ENCODE measurements at places on chromosomes 3 and 15.

DNA sequence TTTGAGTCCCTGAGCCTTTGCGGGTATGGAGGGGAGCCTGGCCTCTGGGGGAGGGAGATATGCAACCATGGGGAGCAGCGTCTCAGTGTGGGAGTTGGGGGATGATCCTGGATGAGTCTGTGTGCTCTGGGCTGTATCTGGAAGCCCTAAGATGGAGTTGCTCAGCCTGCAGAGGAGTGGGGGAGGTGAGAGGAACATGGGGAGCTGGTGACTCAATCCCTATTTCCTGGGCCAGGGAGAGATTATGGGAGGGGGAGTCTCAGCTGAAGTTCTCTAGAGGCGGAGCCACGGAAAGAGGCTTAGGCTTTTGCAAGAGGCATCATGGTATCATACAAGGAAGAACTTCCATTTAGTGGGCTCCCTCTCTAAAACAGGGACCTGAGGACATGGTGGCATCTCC is 59.5 kb upstream of the TMEM115 start:
- no peak for DNase-seq

- DNase-seq, result peak; percentile 90
Measured at GRCh38 chr3:50568947-50569749, at the start of gene HEMK1. Gene HEMK1 (plus strand): TSS chr3:50569522. CDS start chr3:50571105, 1,583 bp downstream.

DNA sequence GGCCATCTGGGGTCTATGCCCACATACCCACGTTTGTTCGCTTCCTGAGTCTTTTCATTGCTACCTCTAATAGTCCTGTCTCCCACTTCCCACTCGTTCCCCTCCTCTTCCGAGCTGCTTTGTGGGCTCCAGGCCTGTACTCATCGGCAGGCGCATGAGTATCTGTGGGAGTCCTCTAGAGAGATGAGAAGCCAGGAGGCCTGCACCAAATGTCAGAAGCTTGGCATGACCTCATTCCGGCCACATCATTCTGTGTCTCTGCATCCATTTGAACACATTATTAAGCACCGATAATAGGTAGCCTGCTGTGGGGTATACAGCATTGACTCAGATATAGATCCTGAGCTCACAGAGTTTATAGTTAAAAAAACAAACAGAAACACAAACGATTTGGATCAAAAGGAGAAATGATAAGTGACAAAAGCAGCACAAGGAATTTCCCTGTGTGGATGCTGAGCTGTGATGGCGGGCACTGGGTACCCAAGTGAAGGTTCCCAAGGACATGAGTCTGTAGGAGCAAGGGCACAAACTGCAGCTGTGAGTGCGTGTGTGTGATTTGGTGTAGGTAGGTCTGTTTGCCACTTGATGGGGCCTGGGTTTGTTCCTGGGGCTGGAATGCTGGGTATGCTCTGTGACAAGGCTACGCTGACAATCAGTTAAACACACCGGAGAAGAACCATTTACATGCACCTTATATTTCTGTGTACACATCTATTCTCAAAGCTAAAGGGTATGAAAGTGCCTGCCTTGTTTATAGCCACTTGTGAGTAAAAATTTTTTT is 35.9 kb downstream of the NR1I2 start:
- no peak for DNase-seq

DNA sequence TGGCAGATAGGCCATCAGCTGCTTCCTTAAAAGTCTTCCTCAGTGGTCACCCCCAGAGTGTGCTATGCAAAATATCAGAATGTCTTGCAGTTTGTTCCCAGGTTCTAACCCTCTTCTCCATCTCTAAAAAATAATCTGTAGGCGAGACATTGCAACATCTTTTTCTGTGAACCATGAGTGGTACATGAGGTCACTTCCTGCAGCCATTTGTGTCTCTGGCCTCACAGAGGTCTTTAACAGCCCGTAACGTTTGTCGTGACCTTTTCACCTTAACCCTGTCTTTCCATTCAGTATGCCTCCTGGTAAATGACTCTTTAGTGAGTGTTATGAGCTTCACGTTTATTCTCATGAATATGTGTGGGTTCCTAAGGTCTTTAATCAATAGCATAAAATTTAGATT is 145.4 kb downstream of the KLHL25 start:
- DNase-seq, result peak; percentile 78

- no peak for DNase-seq
Measured at GRCh38 chr15:39320886-39321285, 260.0 kb upstream of the THBS1 start.

DNA sequence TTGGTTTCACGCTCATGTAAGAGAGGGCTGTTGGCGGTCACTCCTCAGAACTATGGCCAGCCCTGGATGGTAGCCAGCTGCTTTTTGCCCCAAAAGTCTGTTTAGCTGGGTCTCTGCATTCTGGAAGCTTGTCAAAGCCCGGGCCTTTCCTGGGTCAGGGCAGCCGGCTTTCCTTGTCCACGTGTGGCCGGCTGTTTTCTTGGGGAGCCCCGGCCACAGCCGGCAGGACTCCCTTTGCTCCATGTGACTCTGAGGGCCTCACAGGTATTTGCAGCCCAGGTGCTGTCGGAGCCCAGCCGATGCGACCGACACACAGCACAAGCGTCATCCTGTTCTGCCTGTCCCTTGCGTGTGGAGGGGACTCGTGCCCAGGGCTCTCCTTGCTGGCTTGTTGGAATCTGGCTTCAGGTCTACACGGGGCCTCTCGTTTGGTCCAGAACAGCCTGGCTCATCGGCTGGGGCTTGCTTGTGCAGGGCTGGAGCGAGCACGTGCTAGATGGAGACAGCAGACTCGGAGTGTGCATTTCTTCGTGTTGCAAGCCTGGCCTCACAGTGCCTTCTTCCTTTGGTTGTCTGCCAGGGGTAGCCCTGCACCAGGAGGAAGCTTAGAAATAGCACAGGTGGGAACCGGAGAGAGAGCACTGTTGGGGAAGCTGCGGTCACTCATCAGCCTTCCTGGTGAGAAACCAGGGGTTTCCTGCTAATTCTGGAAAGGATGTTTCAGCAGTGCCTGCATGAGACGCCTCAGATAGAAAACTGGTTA is 51.5 kb downstream of the PGPEP1L start:
- DNase-seq, result peak; percentile 83

DNA sequence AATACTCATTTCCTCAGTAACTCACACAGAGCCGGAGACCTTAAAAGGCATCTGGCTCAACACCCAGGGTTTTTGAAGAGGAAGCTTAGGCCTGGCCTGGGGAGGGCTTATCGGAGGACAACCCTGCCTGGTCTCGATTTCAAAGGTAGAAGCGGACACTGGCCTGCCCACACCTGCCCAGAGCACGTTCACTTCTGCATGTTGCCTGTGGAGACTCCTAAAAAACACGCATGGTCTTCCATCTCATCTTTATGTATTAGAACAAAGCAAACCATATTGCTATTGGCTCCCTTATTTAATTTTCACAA is 55.5 kb upstream of the FURIN start:
- DNase-seq, result no peak

DNA sequence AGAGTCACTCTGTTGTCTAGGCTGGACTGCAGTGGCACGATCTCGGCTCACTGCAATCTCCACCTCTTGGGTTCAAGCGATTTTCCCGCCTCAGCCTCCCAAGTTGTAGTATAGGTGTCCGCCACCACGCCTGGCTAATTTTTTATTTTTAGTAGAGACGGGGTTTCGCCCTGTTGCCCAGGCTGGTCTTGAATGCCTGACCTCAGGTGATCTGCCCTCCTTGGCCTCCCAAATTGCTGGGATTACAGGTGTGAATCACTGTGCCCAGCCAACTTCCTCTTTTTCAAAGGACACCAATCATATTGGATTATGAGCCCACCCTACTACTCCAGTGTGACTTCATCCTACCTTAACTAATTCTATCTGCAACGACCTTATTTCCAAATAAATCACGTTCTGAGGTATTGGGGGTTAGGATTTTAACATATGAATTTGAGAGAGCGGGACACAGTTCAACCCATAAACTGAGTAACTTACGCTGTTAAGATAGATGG is 3.2 kb downstream of the ISG20 start:
- DNase-seq, result no peak

DNA sequence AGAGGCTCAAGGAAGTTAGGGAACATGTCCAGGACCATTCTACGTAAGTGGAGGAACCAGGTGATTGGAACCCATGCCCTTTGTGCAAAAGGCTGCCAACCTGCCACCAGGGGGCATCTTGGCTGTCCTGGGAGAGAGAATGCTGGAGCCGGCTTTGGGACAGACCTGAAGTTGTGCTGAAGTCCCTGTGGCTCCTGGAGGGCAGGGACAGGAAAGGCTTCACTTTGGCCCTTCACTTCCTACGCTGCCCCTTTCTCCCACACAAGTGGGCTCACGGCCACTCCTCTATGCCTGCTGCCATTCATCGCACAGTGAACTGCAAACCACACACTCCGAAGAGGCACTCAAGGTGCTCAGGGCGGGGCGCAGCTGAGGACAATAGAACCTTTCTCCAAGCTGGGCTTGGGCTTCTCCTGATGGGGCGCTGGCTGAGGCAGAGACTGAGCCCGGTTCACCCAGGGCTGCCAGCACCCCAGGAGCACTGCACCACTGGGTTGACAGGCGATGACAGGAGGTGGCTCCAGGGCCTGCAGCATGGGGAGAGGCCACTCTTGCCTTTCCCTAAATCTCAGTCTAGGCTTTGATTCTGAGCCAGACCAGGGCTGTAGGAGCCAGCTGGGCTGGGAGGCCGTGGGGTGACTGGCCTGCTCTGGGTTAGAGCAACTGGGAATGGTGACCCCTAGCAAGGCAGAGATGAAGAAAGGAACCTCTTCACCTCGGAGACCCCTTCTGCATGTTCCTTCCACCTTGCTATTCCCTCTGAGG is 8.4 kb downstream of the SHF start:
- no peak for DNase-seq

DNA sequence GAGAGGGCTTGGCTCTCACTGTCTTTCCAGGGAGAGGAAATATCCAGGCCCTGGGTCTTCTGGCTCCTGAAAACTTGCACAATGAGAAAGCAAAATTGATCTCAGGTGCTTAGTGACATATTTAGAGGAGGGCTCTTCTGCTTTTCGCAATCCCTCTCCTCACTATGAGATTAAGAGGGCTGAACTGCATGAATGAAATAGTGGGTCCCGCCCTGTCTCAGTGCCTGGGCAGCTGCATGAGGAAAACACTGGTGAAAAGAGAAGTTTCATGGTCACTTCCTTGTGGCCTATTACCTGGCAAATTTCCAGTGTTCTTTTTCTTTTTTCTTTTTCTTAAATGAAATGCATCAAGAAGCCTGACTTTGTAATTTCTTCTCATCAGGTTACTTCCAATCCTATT is 73.5 kb downstream of the TRAK1 start:
- DNase-seq, result peak; percentile 78

- no peak for DNase-seq
Measured at GRCh38 chr3:86537171-86537570, 453.8 kb downstream of the VGLL3 start.

DNA sequence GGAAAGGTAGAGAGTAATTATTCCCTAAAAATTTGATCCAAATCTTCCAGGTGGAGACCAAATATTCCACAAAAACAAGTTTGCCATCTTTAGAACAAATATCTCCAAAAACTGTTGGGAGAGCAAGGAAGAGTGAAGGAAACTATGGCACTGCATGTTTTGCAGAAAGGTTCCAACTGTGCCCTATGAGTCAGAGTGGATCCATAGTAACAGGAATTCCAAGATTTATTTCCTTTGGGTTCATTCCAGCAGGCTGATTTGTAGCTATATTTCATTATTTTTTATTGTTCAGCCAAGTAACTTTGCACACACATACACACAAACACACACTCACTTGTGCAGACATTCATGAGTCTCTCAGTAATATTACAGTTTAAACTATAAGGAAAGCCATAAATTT is 459.7 kb upstream of the EPHA6 start:
- DNase-seq, result no peak

- DNase-seq, result peak; percentile 29
Measured at GRCh38 chr3:163476179-163476578, 1602.1 kb downstream of the SI start.

DNA sequence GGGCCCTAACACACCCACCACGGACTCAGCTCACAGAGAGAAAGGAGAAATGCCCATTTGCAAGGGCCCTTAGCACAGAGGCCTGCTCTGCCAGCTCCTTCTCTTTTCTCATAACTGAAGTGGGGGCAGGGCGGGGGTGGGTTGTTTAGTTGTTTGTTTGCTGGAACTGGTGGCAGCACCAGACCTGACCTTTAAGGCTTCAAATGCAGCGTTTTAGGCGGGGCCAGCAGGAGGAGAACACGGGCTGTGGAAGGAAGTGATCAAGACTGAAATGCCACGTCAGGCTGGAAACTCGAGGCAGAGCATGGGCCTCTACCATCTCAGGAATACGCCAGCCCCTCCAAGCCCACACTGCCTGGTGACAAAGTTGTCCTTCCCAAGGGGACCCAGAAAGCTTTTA is 9.3 kb downstream of the CACNA2D2 start:
- no peak for DNase-seq

GRCh38 chr15:64152507-64153387 is 1.2 kb downstream of the SNX22 start:
- no peak for DNase-seq

GRCh38 chr3:163785693-163786092 is 1292.6 kb downstream of the SI start:
- DNase-seq, result no peak

DNA sequence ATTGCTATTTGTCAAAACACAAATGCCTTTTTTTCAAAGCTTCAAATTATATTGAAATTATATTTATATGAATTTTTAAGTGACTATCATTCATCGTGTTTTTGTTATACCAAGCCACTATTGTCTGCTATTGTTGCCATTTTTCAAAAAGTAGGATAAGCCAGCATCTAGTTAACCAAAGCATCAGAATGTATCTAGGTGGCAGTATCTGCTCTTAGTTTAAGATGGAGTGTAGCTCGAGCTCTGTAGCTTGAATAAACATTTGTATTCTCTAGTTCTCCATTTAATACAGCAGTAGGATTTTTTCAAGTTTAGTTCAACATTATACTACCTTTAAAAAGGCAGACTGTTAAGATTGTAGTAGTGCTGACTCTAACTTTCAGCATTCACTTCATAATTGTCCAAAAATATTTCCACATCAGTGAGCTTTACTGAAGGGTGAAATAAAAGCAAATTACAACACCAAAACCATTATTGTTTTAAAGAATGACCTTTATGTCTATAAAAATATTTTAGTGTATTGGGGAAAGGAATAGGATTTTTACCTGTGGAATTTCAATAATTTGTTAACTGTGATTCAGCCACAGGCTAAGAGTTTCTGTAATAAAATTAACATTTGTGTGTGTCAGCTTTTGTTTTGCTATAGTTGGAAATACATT is 19.6 kb upstream of the C15orf61 start:
- DNase-seq, result no peak

DNA sequence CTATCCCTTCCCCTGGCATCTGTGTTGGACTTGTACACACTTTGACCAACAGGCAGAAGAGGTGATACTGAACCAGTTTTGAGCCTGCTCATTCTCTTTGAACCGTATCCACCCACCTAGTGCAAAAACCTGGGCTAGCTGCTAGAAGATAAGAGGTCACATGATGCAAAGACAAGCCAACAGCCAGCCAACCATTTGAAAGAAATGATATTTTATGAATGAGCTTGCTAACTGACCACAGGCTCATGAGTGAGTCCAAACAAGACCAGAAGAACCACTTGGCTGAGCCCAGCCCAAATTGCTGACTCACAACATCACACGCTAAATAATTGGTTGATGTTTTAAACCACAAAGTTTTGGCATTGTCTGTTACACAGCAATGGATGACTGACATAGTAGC is 74.0 kb upstream of the CTNNB1 start:
- DNase-seq, result no peak

GRCh38 chr3:41176596-41176995 is 22.7 kb upstream of the CTNNB1 start:
- no peak for DNase-seq

Data from AML-193 (cell line).